Fibroblast of the aortic adventitia (primary cell): ENCODE measurements at places on chromosomes 6 and 20.

- peak; percentile 90 for DNase-seq
Observed at GRCh38 chr6:141050471-141050870, 1082.3 kb upstream of the GJE1 start.

DNA sequence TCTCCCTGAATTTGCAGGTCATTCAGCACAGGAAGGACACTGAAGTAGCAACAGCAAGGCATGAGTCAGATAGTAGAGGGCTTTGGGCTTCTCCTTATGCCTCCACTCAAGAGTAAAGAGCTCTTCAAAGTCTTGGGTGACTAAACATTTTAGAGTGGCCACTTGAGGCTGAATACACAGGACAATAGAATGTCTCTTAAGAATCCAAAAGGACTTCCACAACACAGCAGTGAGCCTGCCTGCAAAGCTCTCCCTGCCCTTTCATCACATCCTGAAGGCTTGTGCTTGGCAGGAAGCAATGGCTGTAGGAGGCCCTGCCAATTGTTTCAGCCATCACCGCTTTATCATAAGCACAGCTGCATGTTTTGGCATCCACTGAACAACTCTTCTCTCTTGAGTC lies 36.8 kb downstream of the FOXQ1 start:
- DNase-seq: peak; percentile 97

DNA sequence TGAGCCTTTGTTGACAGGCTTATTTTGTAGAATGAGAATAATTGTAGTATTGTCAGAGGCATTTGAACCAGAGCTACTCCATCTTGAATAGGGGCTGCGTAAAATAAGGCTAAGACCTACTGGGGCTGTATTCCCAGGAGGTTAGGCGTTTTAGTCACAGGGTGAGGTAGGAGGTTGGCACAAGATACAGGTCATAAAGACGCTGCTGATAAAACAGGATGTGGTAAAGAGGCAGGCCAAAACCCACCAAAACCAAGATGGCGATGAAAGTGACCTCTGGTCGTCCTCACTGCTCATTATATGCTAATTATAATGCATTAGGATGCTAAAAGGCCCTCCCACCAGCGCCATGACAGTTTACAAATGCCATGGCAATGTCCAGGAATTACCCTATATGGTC lies 82.7 kb downstream of the PFDN4 start:
- DNase-seq: no peak

- no peak for DNase-seq
Observed at GRCh38 chr6:52754443-52754842, 8.8 kb downstream of the GSTA2 start.

GRCh38 chr6:2961506-2961905 lies 9.9 kb downstream of the SERPINB6 start:
- no peak for DNase-seq
